ENCODE measurements at places on chromosomes 3 and 15.

DNA sequence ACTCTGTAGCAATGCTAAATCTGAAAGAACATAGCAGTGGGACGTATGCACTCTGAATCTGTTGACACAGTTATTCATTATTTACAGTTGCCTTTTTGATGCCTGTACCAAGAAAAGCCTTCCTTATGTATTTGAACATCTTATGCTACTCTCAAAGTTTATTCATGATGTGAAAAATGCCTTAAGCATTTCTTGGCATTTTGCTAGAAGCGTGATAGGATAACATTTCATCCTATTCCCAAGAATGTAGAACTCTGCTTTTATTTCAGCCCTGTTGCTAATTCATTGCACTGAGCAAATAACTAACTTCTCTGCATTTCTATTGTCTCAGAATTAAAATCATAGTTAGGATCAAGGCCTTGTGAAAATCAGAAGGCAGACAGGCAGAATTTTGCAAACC is 105.5 kb downstream of the STRIT1 start:
- no peak for DNase-seq

DNA sequence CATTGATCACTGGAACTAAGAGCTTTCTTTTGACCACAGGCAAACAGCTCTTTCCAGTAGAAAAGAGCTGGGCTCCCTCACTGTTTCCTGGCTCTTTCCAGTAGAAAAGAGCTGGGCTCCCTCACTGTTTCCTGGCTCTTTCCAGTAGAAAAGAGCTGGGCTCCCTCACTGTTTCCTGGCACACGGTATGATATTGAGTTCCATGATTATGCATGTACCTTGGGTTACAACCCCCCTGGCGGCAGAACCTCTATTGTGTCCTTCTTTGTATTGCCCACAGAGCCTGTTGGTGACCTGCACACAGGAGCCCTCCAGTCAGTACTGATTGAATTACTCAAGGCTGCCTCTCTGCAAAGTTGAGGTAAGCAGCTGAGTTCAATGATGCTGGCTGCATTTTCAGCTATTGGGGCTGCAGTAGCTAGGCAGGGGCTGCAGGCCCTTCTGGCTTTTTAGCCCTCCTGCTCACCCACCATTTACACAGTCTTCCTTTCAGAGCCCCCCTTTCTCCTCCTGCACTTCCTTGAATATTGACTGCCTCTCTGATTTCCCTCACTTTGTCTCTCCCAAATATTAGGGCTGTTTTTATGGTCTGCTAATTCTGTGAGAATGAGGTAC is 10.2 kb downstream of the ACKR2 start:
- DNase-seq: no peak

DNA sequence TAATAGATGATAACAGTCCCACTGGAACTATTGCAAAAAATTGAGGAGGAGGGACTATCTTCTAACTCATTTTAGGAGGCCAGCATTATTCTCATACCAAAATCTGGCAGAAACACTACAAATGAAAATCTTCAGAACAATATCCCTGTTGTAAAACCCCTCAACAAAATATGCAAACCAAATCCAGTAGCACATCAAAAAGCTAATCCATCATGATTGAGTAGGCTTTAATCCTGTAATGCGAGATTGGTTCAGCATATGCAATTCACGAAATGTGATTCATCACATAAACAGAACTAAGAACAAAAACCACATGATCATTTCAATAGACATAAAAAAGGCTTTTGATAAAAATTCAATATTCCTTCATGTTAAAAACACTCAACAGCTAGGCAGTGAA is 23.9 kb upstream of the PLSCR2 start:
- DNase-seq: no peak

- no peak for DNase-seq
These were observed 55.4 kb upstream of the LRRFIP2 start for GRCh38 chr3:37229740-37230139.

GRCh38 chr15:68650901-68651709 is 72.3 kb downstream of the CORO2B start:
- no peak for DNase-seq

- DNase-seq: no peak
These were observed 254.2 kb upstream of the CRBN start for GRCh38 chr3:3433711-3434110.

DNA sequence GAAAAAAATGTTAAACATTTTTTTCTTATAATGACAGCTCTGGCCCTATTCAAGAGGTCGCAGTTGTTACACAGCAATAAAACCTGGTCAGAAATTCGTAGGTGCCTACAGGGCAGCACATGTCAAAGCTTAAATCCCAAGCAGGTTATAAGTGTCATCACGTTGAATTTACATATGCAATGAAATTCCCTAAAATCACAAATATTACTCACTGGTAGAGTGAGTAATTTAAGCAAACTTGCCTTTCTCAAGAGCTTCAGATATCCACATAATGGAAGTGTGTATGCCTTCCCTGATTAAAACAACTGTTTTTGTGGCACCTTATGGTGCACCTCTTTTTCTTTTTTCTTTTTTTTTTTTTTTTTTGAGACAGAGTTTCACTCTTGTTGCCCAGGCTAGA is 90.7 kb upstream of the FNDC3B start:
- no peak for DNase-seq

GRCh38 chr3:194142156-194142910 is 6.4 kb downstream of the HES1 start:
- no peak for DNase-seq

DNA sequence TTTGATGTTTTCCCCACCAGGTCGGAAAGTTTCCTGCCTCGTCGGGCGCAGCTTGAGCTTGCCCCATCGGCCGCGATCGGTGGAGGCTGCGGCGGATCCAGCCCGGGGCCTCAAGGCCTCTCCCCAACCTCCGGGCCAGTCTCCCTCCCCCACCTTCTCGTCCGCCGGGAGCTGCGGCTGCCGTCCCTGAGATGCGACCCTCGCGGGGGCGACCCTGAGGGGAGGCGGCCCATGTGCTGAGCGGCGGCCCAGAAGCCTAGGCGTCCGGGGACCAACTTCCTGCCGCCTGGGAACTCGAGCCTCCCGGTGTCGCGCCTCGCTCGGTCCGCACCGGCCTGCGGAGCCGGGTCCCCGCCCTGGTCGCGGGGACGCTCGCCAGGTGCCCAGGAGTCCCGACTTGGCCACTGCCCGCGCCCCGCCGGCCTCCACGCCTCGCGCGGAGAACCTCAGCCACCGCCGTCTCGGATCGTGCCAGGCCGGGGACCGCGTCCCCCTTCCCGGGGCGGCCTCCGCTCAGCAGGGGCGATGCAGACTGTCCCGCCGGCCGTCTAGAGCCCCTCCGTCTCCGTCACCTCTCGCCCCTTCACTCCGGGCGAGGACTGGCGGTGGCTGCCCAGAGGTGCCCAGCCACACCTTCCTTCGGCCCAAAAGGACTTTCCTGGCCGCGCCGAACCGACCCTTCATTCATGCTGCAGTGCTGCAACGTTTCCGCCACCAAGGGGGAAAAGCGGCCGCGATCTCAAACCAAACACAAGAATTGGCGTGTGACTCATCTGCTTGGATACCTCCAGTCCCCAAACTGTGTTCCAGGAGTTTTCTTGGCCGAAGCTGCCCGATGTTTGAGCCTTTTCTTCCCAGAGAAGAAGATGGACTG is 656 bp downstream of the SLMAP start:
- no peak for DNase-seq

GRCh38 chr3:105948101-105948500 is 79.3 kb upstream of the CBLB start:
- no peak for DNase-seq

DNA sequence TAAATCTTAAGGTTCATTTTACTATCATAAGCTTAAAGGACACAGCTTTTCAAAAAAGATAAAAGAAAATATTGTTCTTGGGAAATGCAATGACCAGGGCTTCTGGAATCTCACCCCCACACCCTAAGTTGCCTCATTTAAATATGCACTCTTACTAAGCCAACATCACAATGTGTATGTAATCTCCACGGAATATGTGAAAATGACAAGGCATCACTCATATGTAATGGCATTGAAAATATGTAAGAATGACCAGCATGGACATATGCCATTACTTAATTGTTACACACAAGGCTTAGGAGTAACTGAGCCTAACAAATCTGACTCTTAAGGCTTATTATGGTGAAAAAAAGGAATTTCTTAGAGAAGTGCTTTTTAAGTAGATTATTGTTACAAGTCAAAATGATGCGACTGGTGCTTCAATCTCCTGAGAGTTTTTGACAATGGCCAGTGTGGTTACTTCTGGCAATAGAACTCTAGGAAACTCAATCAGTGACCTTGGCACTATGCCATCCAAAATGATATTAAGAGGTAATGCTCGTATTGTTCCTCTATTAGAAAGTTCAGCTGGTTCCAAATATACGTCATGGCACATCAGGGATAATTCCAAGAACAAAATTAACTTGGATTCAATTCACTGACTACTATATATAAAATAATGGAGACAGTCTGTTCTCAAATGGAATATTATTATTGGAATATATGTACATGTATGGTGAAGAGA is 290.0 kb upstream of the PLSCR5 start:
- DNase-seq: no peak

DNA sequence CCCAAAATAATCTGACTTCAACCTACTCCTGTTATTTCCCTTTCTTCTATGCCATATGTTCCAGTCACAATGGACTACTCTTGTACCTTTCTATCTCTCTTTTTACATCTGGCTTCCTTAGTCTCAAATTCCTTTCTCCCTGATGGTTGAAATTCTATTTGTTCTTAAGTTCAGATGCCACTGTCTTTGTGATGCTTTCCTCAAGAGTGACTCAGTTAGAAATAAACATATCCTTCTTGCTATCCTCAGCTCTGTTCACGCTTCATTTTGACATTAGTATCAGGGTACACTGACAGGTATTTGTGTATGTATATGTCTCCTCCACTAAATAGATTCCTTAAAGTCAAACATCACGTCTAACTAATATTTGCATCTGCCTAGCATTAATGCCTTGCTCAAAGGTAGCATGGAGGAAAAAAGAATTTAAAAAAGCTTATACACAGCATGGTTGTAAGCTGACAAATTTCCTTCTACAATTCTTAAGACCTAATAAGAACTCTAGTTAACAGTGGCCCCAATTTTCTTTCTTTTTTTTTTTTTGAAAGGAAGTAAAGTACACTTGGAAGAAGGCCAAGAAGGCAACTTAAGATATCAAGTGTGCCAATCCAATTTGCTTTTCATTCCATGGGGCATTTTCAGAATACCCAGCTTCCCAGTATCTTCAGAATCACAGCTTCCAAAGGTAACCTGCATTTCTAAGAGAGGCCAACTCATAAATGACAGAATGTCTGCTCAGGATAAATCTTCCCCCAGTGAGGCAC is 58.0 kb downstream of the CHAC1 start:
- no peak for DNase-seq

- peak; percentile 39 for DNase-seq
These were observed 376 bp downstream of the KPNA4 start for GRCh38 chr3:160564949-160565441.

DNA sequence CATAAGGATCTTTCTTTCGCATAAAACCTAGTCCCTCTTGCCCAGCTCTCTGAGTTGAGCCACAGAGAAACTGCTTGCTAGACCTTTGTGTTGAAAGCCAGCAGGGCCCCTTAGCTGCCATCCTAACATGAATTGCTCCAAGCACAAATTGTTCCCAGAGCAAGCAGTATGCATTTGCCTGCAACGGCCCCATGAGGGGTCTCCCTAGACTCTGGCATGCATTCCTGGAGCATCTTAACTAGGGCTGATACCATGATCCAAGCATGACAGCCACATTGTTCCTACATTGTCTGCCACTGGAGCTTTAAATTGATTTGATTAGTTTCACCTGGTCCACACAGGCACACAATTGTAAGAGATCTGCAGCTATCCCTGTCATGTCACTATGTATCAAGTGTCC is 428.1 kb downstream of the TAFA4 start:
- no peak for DNase-seq

- no peak for DNase-seq
These were observed 6.5 kb downstream of the OR5K4 start for GRCh38 chr3:98359993-98360675.

DNA sequence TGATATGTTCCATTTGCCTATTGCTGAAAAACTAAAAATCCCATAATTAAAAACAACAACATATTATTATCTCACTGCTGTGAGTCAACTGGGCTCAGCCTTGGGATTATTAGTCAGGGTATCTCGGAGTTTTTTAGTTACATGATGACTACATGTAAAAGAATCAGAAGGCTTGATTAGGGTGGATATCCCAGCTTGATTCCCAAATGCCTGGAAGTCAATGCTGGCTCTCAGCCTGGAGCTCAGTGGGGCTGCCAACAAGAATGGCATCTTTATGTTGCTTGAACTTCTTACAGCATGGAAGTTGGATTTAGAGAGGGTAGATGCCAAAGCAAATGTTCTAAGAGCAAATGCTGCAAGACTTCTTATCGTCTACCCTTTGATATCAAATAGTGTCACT is 278.5 kb downstream of the PLOD2 start:
- no peak for DNase-seq
